Activated CD8-positive, alpha-beta T cell treated with anti-CD3 and anti-CD28 coated beads for 36 hours (primary cell): ENCODE measurements at places on chromosomes 2 and 18. TPM values are rescaled to one million over a fixed set of nuclear protein-coding genes. Genes with fewer than 3 reads are reported as not detected.

ATRAID gene
- 65.2 TPM for total RNA-seq

ATP5F1A gene
- 489 TPM for total RNA-seq

RMC1 gene
- 28.5 TPM for total RNA-seq

TMEM200C gene
- not detected for total RNA-seq

SLC9A4 gene
- 0.07 TPM for total RNA-seq

PDCL3 gene
- total RNA-seq, result 35.7 TPM

FAM237A gene
- not detected for total RNA-seq

DIPK1C gene
- total RNA-seq, result not detected

USP37 gene
- 51.7 TPM for total RNA-seq

PCBP1 gene
- 470 TPM for total RNA-seq

CPLX4 gene
- not detected for total RNA-seq

SERPINB12 gene
- not detected for total RNA-seq

WNT6 gene
- total RNA-seq, result 0.25 TPM

CHRND gene
- total RNA-seq, result not detected

MAL gene
- 54.0 TPM for total RNA-seq

CDH2 gene
- total RNA-seq, result 0.18 TPM

DSC2 gene
- not detected for total RNA-seq

RAB17 gene
- total RNA-seq, result 0.14 TPM

COBLL1 gene
- 0.36 TPM for total RNA-seq

MPP4 gene
- total RNA-seq, result not detected

TEKT4 gene
- not detected for total RNA-seq

HAAO gene
- 1.0 TPM for total RNA-seq

PLGLB2 gene
- not detected for total RNA-seq

GFPT1 gene
- total RNA-seq, result 38.0 TPM

INHBB gene
- total RNA-seq, result not detected

KIF1A gene
- total RNA-seq, result 10.2 TPM

TXNDC2 gene
- total RNA-seq, result not detected

NGEF gene
- 0.63 TPM for total RNA-seq

VSNL1 gene
- total RNA-seq, result not detected

ACTR1B gene
- total RNA-seq, result 143 TPM
